ENCODE measurements at places on chromosomes 5 and 9.

DNA sequence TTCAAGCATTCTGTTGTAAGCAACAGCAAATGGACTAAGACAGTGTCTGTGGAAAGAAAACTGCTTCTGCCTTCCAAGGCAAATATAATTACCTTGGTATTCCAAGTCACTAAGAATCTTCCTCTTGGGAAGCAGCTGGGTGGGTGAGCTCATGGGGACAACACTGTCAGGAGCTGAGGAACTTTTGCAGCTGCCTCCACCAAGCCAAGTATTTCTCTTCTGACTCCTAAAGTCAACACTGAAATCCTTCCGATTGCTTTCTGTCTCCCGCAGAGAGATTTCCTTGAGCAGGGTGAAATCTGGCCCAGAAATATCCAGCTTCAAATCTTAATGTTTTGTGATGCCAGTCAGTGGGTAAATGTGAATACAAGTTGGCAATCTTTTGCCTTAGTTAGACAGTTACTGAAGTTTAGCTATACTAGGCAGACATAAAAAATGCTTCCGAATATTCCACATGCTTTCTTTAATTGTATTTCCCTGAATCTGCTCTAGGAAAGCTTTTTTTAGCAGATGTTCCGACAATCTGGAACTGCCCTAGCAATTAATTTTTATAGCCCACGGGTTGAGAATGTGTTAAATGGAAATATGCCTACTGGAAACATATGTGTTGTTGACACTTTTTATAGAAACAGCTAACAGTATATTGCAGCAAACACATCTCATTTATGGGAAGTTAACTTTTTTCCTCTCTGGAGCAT, 369.9 kb upstream of the DAB2 start:
- DNase-seq: no peak

DNA sequence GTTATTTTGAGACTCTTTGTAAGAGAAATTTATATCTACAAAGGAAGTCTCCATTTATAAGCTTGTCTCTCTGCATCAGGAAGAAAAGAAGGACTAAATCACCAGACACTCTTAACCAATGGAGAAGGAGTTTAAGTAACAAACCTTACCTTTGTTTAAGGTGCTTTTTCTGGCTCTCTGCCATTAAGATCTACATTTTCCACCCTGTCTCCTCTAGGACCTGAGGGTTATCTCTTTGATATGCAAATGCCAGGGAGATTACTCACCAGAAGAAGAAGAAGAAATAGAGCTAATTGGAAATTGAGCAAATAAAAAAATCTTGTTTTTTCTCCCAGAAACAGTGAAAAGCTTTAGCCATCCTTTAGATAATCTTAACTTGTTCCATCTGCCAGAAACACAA, 60.9 kb downstream of the CDKN2A start:
- DNase-seq: no peak

GRCh38 chr5:142806841-142807267, 36.7 kb downstream of the ARHGAP26 start:
- DNase-seq: no peak

DNA sequence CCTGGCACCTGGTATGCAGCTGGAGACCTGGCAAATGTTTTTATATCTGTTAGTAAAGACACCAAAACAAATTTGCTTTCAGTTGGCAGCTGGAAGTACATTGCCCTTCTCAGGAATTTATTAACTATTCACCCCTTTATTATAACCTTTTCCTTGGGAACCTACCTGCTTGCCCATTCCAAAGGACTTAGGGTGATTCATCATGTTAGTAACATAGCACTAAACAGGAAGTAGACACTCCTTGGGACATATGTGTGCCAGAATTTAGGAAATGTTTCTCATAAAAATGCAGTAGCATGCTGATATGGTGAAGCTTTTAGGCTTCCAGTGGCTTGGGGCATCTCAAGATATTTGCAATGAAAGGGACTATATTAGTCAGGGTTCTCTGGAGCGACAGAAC, 184.2 kb downstream of the DMAC1 start:
- DNase-seq: no peak

DNA sequence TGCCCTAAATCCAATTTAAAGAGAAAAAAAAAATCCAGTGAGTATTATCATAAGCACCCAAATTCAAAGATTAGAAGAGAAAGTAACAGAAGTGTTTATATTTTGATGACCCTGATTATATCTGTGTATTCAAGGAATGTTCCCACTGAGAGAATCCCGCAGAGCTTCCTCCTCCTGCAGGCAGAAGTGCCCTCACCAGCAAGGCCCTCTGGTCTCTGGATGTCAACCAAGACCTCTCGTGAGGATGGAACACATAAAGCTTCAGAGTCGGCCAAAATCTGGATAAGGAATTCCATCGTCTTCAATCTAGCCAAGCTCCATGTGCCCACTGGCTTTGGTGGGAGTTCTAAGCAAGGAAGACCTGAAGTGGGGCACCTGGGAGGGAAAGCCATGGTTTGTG, 18.1 kb downstream of the PTCH1 start:
- DNase-seq: no peak

DNA sequence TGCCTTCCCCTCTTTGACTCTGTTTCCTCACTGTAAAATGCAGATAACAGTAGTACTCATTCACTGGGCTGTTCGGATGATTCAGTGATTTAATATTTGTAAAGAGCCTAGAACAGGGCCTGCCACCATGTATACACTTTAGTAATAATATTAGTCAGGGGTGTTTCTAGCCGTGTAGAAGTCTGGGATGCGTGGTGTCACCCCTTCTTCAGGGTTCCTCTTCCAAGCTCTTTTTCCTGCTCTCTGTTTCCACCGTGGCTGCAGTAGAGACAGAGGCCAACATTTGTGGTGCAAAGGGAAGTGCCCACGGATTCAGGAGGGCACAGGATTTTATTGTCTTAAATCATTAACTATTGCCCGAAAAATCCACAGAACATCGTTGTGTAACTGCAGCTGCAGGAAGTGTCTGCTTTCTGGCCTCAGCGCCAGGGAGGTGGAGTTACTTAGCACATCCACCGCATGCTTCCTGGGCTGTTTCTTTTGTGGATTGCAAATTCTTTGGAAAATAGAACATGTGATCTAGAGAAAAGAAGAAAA, 61.7 kb downstream of the TRIO start:
- no peak for DNase-seq

DNA sequence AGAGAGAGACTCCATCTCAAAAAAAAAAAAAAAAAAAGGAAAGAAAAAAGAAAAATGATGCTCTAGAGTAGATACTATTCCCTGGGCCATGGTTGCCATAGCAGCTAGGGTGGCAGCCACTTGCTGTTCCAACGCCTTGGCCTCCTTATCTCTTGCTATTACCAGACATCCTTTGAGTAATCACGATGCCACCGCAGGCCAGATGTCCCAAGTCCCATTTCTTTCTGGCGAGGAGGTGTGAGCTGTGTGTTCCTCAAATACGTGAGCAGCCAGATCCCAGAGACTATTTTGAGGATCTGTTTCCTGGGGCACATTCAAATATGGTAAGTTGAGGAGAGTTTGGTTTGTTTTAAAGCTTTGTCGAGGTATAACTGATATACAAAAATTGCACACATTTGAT, 23.4 kb upstream of the GFPT2 start:
- no peak for DNase-seq

- DNase-seq: no peak
These were observed 121.4 kb downstream of the MED10 start for GRCh38 chr5:6256901-6257300.

DNA sequence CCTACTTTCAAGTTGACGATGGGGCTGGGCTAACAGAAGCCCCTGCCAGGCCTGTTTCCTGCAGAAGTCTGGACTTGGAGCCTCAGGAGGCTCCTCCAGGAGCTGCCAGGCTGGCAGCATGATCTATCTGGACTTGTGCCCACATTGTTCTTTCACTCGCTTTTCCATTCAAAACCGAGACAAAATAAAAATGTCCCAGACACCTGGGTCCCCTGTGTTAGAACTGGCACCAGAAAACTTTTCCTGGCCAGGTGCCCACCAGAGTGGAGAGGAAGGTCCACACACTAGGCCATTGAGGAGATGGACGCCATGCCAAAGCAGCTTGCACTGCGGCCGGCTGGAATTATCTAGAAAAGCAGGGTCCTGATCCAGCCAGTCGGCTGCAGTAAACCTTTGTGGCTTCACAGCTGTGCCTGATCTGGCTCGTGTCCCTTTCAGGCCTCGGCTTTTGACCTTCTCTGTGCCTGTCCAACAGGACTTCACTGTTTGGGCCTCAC, 78.2 kb downstream of the GCNT1 start:
- no peak for DNase-seq

- no peak for DNase-seq
These were observed at the start of gene GABRP for GRCh38 chr5:170783498-170784247. Gene GABRP, plus strand, starts transcription at chr5:170783725. Its CDS starts 4,891 bp downstream, at chr5:170788616.

DNA sequence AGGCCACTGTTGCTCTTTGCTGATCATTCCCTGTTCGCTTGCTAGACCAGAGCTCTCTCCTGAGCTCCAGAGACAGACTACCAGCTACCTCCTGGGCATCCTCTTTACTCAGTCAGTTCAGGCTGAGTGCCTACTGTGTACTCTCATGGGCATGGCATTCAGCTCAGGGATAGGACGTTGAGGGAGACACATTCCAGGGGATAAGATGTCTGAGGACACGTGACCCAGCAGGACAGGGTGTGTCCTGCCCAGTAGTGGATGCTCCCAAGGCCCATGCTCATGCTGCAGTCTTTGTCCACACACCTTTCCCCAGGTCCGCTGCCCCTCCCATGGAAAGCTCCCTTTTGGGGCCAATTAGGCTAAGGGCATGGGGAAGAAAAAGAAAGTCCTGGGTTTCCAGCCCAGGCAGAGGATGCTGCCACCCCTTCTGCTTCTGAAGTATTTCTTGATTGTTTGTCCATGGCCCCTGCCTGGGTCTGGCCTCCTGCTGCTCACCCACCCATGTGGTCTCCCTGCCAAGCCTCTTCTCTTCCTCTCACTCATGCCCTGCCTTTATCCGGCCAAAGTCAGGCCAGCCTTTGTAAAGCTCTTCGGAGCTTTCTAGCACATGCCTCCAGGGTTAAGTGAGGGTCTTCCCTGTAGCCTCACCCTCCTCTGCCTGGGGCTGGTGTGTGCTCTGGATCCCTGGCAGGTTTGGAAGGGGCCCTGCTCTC, 60.5 kb upstream of the PITX1 start:
- DNase-seq: no peak

GRCh38 chr5:42037379-42037932, 112.4 kb downstream of the FBXO4 start:
- DNase-seq: no peak

GRCh38 chr5:74605759-74606158, 34.8 kb downstream of the ENC1 start:
- DNase-seq: no peak

- DNase-seq: no peak
These were observed 44.4 kb downstream of the ZNF474 start for GRCh38 chr5:122173474-122174415.

GRCh38 chr9:134602547-134603362, 38.8 kb upstream of the COL5A1 start:
- DNase-seq: no peak
